ENCODE measurements at places on chromosomes 11 and 22.

DNA sequence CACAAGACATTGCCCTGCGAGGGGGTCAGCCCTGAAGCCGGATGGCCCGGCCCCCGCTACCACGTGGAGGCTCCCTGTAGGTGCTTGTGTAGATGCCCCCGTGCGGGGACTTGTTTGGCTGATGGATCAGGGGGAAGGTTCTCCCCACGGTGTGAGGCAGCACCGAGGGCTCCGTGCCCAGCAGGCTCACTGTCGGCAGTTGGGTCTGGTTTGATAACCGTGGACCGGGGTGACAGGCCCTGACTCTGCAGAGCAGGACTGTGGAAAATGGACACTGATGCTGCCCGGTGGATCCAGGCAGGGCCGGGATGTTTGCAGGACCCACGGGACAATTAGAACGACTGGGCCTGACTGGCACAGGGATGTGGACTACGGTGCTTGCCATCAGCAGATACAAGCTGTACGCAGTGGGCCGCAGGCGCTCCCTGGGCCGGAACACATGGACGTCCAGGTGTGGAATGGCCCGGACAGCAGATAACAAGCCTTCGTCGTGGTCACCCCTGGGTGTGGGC, 19.0 kb downstream of the KCNQ1 start:
- DNase-seq = no peak

DNA sequence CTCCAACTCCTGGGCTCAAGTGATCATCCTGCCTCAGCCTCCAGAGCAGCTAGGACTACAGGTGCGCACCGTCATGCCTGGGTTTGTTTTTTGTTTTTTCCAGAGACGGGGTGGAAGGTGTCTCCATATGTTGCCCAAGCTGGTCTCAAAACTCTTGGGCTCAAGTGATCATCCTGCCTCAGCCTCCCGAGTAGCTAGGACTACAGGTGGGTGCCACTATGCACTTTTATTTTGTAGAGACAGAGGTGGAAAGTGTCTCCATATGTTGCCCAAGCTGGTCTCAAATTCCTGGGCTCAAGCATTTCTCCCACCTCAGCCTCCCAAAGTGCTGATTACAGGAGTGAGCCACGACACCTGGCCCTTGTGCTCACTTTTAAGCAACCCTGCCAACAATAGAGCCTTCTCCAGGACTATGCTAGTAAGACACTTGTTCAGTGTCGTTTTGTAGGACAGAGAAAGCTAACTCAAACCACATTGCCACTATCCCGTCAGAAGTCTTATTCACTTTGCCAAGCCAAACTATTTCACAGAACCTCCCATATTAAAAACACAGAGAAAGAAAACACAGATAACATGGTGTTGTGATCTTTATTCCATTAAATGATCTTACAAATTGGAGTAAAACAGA, 9.4 kb upstream of the PLAAT3 start:
- DNase-seq = no peak

GRCh38 chr11:72584293-72584938, 89.8 kb downstream of the PDE2A start:
- no peak for DNase-seq

DNA sequence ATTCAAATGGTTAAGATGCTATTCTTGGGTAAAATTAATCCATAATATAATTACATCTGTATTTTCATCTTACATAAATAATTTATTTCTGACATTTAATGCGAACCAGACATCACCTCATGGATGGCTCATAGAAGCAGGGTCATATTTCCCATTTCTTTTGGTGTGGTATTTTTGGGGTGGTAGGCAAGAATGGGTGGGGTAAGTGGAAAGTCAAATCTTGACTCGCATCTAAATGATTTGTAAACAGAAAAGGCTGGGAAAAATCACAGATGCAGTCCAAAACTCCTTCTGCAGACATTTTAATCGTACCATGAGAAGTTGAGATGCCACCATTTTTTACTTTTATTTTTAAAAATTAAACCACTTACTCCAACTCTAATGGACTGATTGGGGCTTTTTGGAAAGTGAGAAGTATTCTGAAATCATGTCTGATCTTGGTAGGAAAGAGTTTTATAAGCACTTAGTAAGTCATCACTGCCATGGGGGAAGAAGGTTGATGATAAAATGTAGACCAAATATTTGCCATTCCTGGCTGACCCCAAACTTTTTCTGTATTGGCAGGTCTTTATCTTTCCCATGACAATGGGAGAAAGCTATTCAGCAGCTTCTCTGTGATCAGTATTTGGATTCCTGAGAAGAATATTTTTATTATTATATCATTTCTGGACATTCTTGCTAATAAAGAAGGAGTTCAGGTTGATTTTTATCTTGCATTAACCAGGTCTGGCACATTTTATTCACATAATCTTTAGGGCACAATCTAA, 47.2 kb upstream of the BLID start:
- DNase-seq = no peak

DNA sequence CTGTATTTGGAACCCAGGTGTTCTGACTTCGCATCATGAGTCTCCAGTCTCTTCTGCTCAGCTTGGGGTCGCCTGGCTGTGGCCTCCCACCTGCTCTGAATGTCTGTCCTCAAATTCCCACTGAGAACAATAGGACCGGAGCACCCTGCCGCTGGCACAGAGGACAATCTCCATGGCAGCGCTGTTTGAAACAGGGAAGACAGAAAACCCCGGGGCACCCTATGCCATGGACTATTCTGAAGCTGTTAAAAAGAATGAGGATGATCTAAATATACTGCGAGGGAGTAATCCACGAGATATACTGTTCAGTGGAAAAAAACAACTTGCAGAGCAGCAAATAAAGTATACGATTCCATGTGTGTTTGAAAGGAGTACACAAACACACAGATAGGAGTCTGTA, 415.6 kb upstream of the NARS2 start:
- no peak for DNase-seq

GRCh38 chr11:15673408-15673831, 558.7 kb downstream of the INSC start:
- DNase-seq = peak; percentile 63

DNA sequence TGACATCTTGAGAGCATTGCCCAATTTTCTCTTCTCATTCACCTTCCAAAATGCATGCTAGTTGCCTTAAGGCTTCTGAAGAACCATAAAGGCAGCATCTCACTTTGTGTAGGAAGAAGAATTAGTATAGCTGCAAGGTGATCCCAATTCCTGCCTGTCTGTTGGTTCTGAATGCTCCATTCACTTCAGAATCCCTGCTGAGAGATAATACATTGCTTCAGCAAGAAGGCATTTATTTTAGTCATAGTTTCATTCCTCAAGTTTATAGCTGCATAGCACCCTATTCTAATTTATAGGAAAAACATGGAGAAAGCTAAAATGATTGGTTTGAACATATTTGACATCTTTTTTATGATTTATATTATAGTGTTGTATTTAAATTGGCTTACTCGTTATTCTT, 181.3 kb downstream of the METTL15 start:
- DNase-seq = no peak

GRCh38 chr11:113134626-113135025, 173.4 kb downstream of the NCAM1 start:
- no peak for DNase-seq

GRCh38 chr11:91850533-91851275, 373.9 kb upstream of the FAT3 start:
- no peak for DNase-seq

GRCh38 chr11:133176748-133177147, 355.6 kb downstream of the OPCML start:
- no peak for DNase-seq

DNA sequence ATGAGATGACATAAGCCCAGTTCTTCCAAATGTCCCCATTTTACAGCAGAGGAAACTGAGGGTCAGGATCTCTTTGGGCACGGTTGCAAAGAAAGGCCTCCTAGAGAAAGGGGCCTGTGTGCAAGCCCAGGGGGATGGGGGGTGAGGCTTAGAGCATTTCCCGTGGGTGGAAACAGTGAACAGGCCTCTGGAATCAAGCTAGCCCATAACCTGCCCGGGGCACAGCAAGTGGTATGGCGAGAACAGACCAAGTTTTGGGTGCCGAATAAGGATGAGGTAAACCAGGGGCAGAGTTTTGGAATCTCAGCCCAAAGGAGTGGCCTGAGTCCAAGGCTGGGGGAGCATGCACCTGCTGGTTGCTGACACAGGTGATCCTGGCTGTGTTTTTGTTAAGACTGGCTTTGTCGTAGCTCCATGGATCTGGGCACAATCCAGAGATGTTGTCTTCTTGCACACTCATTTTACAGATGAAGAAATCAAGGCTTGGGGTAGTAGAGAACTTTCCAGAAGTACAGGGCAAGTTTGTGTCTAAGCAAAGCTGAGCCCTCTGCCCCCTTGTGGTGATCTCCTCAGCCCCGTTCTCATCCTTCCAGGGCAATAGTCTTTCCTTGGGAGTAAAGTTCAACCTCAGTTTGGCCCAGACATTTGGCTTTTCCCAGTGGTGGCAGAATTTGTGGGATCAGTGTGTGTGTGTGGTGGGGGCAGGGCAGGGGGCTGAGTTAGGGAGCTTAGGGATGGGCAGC, 53.5 kb upstream of the MYEOV start:
- no peak for DNase-seq

DNA sequence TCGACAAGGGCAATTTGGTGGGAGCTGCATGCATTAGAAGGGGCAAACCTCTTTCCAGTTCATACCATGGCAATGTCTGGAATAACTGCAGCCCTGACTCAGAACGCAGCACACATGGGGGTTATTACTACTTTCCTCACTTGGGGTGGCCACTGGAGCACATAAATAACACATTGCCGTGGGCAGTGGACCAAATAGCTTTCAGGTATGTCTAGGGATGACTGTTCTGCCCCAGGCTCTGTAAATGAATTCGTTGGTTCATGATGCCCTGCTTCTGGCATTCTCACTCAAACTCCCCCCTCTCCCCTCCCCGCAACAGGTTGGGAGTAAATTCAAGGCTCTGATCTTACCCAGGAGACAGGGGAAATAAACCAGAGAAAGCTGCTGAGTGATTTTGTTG, 238.0 kb upstream of the PLET1 start:
- no peak for DNase-seq

DNA sequence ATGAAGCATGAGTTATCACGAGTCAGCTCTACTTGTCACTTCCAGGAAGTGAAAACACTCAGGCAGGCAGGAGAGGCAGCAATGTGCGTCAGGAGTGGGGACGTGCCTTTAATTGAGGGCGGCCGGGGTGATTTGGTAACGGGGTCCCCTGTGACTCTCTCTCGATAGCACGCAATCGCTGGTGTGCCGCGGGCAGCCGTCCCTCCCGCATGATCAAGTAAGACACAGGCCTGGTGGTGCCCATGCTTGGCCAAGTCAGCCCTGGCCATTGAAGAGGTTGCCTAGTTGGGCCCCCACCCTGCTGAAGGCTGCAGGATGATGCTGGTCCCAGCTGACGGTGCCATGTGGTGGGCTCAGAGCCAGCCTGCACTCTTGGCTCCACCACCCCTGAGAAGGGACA, 29.7 kb downstream of the CACNG2 start:
- DNase-seq = no peak

GRCh38 chr22:44999687-45000086, 10.1 kb downstream of the PHF21B start:
- no peak for DNase-seq

GRCh38 chr11:13242564-13242963, 35.0 kb upstream of the BMAL1 start:
- DNase-seq = no peak

GRCh38 chr11:47305734-47306483, 36.0 kb downstream of the MADD start:
- DNase-seq = no peak

DNA sequence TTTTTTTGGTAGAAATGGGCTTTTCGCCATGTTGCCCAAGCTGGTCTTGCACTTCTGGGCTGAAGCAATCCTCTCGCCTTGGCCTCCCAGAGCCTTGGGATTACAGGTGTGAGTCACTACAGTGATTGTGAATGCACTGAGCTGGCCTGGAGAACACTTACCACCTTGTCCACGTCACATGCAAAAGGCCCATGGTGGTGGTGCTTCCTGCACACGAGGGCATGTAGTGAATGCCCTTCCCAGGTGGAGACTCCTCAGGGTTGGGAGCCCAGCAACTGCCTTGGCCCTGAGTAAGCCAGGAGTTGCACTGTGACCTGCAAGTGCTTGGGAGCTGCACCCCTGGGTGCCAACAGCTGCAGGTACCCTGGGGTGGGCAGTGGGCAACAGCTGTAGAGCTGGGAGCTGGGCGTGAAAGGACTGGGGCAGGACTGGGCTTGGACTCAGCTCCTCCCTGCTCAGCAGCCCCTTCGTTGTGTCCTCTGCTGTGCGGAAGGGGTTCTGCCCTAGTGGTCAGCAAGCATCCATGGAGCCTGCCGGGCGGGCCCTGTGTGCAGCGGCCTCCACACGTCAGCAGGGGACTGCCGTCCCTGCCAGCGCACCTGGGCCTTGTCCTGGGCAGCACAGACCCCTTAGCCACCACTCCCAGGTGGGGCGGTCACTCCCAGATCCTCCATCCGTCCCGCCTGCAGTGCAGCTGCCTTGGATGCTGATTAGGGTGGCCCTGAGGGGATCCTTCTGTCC, 9.3 kb upstream of the ADORA2A start:
- DNase-seq = no peak

- DNase-seq = no peak
Measured at GRCh38 chr22:40058265-40058664, 63.5 kb downstream of the FAM83F start.

DNA sequence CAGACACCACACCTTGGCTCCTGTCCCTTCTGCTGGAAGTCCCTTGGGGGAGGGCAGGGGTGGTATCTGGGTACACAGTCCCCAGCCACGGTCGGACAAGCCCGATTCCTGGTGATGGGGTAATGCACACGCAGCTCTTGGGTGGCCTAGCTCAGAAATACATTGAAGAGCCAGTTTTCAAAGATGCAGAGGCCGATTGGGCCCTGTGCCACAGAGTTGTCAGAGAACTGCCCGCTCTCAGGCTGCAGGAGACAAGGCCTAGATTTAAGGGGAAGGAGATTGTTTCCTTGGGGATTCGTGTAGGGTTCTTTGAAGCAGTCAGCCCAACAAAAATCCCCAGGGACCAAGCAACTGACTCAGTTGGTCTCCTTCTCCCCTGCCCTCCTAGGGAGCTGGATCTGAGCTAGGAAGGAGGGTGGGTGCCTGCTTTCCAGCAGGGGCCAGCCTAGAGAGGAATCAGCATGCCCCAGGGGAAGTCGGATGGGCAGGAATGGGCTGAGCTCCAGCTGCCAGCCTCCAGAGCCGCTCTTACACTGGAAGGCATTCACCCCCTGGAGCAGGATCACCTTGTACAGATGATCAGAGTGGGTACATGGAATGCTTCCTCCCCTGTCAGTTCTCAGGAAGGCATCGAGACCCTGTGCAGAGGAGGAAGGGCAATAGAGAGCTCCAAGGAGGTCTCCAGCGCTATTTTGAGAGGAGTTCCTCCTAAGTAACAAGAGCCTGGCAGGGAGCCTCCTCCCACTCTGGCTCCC, 3.3 kb upstream of the SCN4B start:
- DNase-seq = no peak
